ENCODE measurements at places on chromosomes 11 and 22. TPM values are rescaled to one million over a fixed set of nuclear protein-coding genes. Genes with fewer than 3 reads are reported as not detected.

- DNase-seq: no peak
These were observed 364.1 kb upstream of the PITPNB start for GRCh38 chr22:28283068-28283654.

The IGF2 gene
- total RNA-seq: 69.8 TPM

The SH3BP1 gene
- total RNA-seq: 15.7 TPM

GRCh38 chr11:118998388-118998717, 415 bp downstream of the CENATAC start:
- DNase-seq: peak; percentile 48

The EWSR1 gene
- 336 TPM for total RNA-seq

DNA sequence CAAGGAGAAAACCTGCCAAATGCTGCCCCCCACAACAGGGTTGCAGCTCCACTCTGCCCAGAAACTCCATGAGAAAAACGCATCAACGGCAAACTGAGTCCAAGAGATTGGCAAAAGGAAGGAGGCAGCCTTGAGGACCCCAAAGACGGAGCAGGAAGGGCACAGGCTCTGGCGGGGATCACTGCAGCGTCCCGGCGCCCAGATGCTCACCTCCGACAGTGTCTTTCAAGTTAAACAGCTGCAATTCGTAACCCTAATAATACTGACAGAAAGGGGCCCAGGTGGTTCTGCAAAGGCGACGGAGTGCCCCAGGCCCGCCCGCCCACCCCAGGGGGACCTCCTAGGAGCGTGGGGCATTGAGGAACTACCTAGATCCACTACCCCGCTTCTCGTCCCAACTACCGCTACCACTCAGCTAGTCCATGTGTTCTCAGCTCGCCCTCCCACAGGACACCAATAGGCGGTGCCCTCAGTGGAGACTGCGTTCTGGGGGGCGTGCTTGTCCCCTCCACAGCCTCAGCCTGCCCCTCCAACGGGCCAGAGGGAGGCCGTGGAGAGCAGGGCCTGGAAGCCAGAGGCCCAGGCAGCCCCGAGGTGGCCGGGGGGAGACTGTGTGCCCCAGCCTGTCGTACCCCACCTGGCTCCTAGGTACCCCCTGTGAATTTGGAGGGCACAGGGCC, 127.4 kb downstream of the PHF21B start:
- DNase-seq: no peak

DNA sequence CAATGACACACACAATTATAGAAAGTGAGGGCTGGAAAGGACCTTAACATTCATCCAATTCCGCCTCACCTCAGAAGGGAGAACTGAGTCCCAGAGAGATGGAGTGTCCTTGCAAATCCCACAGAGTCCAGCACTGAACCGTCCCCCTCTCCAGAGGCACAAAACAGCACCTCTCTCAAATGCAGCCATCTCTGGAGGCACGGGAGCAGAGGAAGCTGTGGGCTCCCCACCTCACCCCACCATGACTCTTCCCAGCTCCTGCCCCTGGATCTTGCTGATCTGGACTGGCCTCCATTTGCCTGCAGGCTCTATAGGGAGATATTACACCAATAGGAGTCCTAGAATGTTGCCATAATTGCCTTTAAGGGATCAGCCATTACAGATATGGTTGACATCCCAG, 1.4 kb upstream of the DRD2 start:
- DNase-seq: no peak

DNA sequence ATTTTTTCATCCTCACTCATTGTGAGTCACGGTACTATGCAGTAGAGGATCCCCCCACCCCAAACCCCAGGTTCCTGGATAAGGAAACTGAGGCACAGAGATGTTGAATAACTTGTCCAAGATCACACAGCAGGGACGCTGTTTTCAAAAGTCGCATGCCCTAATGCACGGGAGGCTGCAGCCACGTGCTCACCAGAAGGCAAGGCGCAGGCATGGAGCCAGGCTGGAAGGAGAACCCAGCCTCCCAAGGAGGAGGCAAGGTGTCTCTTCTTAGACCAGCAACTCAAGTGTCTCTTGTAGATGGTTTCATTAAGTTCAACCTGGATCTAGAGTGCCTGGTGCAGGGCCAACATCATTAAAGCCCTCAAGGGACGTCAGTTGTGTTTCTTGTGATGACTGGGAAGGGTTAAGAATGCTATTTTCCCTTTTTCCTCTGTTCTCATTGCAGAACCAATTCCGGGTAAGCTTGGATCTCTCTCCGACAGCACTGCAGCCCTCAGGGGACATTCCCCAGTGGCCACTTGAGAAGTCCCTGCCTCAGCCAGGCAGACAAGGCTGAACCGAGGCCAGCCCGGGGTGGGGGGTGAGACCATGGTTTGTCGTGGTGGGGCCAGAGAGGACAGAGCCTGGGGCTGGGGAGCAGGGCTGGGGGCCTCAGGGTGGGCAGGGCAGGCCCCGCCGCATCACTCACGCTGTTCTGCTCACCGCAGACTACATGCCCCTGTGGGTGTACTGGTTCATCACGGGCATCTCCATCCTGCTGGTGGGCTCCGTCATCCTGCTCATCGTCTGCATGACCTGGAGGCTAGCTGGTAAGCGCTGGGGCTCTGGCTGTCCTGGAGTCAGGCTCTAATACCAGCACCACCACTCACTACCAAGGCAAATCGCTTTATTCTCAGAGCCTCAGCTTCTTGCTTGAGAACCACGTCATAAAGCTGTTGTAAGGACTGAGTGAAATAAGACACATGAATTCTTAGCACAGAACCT, 15.7 kb downstream of the TMEM121B start:
- no peak for DNase-seq

The TCN1 gene
- total RNA-seq: 4.3 TPM

- DNase-seq: no peak
These were observed 521.0 kb downstream of the METTL15 start for GRCh38 chr11:28629235-28629634.

The CHRM4 gene
- total RNA-seq: 7.2 TPM

DNA sequence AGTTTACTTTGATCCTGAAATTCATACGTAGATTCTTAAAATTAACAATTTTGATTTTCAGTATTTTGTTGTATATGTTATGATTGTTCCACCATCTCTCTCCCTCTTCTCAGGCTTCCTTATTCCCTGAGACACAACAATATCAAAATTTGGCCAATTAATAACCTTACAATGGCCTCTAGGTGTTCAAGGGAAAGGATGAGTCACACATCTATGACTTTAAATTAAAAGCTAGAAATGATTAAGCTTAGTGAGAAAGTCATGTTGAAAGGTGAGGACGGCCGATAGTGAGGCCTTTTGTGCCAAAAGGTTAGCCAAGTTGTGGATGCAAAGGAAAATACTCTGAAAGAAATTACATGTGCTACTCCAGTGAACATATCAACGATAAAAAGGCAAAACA, 5.5 kb upstream of the OR52J3 start:
- DNase-seq: no peak

The OTOG gene
- 2.2 TPM for total RNA-seq

The NXPE1 gene
- total RNA-seq: 3.9 TPM

DNA sequence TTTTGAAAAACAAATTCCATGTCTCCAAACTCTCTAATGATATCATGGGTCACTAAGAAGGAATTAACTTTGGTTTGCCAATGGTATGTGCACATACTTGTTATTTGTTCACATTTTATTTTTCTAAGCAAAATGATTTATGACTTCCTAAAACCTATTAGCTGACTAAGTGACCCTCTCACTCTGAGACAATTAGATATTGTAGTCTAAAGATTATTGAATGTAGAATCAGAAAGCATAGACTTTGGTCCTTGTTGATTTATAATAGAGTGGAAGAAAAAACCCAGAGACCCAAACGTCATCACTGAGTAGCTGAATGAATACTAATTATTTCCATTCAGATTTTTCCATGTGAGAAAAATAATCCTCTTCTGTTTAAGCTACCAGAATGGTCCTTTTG, 243.5 kb upstream of the ANO3 start:
- DNase-seq: no peak

GRCh38 chr11:133176748-133177147, 355.6 kb downstream of the OPCML start:
- DNase-seq: no peak

DNA sequence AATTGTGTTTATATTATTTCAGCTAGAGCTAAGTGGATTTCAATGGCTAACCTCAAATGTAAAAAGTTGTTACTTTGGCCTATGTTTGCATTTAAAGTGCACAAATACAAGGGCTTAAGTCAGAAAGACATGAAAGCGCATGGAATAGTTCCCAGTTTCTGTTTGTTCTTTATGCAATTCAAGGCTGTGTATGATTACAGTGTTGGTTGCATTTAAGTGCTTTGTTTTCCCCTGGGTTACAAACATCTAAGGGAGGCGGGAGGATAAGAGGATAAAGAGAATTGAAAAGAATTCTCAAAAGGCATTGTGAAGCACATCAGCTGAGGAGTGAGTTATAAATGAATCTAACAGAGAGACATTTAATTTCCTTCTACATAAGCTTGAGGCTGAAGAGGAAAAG, 453.4 kb downstream of the NTM start:
- no peak for DNase-seq

DNA sequence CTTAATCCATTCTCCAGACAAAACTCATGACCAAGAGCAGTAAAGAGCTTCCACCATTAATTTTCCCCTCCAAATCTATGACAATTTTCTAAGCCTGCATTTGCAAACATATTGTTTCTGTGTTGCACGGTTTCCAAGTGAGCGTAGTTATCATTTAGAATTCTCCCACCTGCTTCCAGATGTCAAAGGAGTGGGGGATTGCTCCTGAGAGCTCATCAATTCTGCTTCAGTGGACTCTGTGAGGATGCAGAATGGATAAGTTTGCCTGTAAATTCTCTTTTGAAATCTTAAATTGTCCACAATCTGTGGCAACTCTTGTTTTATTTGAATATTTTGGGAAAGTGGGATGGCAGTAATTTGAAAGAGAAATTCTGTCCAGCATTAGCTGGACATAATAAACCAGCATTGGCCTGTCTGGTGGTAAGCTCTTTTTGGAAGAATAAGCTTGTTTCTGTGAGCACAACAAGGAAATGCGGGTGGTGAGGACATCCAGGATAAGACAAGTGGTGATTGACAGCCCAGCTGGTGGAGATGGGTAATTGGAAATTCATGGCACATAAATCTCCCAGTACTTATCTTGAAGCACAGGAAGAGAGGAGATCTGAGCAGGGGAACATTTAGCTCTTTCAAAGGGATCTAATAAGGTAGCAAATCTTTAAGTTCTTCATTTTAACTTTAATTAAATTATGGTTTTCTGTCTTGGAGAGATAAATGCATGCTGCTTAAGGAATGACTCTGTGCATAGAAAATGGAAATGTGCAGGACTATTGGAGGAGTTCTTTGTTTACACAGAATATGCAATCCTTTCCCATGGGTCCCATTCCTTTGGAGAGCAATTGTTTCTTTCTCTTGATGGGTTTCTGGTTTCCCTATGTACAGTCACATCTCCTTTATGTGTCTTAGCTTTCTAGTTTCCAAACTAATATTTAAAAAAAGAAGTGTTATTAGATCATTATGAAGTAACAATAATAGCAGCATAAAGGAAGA, 73.2 kb downstream of the FAT3 start:
- no peak for DNase-seq

The OR4D5 gene
- 5.5 TPM for total RNA-seq

The KIF18A gene
- total RNA-seq: 22.5 TPM

The RPS6KB2 gene
- total RNA-seq: 47.4 TPM

GRCh38 chr11:57647960-57648800, 1.5 kb downstream of the YPEL4 start:
- no peak for DNase-seq

- no peak for DNase-seq
These were observed 12.6 kb downstream of the OR6Q1 start for GRCh38 chr11:58043379-58043778.

The DRD2 gene
- 2.5 TPM for total RNA-seq

The WT1 gene
- 278 TPM for total RNA-seq

DNA sequence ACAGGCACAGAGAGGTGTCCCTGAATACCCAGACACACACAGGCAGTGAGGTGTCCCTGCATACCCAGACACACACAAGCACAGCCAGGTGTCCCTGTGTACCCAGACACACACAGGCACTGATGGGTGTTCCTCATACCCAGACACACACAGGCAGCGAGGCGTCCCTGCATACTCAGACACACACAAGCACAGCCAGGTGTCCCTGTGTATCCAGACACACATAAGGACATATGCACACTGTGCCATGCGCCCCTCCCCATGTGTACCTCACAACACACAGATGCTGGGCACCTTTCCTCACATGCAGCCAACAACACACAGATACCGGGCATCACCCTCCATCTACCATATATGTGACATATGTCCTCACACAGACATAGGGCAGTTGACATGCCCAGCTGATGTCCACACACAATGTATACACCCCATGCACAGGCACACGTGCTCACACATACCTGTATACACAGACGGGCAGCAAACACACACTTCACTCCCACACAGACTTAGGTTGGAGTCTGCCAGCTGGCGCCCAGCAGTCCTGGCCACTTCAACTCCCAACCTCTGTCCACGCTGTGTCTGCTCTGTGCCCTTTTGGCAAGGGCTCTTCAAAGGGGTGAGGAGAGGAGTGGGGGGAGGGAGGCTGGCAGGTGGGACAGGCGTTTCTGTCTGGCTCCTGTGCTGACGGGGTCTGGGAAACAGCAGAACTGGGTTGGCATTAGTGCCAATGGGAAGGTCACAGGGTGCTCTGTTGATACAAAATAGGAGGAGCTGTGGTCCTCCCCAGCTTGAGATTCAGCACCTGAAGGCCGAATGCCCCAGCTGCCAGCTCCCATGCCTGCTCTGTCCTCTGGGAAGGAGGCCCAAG, 69.4 kb upstream of the ALX4 start:
- no peak for DNase-seq

- DNase-seq: no peak
These were observed 273.0 kb downstream of the CASP12 start for GRCh38 chr11:104625246-104625645.

The TMEM45B gene
- total RNA-seq: not detected

GRCh38 chr11:104772806-104773241, 125.4 kb downstream of the CASP12 start:
- no peak for DNase-seq

The DEFB131B gene
- not detected for total RNA-seq

The BRMS1 gene
- 59.4 TPM for total RNA-seq

DNA sequence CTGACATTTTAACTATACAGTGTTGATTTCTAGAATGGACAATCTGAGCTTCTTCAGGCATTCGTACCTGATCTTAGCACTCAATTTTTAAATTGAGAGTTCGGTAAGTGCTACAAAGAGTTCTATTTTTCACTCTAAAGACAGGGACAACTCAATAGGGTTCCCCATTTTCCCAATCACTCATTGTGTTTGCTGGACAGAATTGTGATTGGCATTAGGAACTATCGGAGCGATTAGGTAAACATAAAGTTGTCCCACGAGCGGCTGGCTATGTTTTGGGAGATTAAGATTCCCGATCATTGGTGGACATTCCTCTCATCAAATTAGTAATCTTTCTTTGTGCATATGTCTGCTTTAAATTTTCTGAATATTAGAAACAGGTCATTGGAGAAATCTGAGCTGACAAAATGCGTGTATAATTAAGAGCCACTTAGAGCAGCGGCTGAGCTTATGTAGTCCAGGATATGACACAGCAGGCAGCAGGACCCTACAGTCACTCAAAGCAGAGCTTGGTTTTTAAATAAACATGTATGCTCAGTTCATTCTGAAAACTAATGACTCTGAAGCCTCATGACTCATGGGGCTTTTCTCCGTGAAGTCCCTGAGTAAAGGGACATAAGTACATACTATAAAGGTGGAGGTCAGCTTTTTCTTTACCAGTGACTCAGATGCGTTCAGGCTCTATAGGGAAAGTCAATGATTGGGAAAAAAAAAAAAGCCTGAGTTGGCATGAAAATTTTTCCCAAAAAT, 109.4 kb downstream of the GRIA4 start:
- no peak for DNase-seq

GRCh38 chr22:46366327-46366731, 30.8 kb downstream of the TRMU start:
- no peak for DNase-seq

GRCh38 chr11:35276396-35277145, 137.6 kb downstream of the CD44 start:
- no peak for DNase-seq
